ENCODE measurements at places on chromosomes 16 and 17.

- DNase-seq = no peak
These were observed 392 bp downstream of the ZNF213 start for GRCh38 chr16:3135126-3135715.

- DNase-seq = no peak
These were observed 115.7 kb upstream of the KCNJ16 start for GRCh38 chr17:69959283-69959682.

DNA sequence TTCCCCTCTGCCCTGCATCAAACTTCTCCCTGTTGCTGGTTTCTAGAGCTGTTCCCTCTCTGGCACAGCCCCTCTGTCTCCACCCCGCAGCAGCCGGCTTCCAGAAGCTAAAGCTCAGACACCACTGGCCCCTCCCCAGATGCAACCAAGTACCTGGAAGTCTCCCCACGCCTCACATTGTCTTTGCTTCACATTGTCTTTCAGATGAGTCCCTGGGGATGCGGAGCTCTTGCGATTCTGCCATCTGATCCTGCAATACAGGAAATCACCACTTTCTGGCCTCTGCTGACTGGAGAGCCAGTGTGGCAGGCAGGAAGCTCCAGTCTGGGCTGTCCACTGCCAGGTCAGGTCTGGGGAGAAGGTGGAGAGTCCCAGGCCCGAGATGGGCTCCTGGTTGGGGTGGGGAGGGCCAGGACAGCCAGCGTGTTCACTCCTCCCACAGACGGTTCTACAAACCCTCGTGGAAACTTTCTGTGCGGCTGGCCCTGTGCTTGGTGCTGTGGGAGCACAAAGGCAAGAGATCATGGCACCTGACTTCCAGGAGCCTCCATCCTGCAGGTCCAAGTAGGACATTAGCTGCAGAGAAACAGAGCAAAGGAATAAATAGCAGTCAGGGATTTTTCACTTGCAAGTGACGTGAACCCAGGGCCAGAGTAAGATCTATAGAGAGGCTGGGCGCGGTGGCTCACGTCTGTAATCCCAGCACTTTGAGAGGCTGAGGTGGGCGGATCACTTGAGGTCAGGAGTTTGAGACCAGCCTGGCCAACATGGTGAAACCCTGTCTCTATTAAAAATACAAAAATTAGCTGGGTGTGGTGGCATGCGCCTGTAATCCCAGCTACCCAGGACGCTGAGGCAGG lies 47.9 kb upstream of the MAP3K14 start:
- no peak for DNase-seq

DNA sequence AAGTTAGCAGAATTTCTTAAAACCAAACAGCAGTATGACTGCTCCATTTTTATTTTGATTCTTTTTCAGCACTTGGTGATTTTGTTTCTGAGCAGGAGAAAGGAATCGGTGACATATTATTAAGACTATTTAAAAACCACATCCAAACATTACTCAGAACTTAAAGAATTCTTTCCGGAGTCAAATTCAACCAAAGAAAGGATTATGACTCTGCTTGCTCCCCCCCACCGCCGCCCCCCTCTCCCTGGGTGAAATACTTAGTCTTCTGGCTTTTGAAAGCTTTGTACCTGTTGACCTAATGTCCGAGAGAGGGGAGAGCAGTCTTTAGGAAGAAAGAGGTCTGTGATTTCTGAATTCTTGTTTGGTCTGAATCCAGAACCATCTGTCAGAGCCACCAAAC lies 17.9 kb upstream of the COL1A1 start:
- DNase-seq = no peak

DNA sequence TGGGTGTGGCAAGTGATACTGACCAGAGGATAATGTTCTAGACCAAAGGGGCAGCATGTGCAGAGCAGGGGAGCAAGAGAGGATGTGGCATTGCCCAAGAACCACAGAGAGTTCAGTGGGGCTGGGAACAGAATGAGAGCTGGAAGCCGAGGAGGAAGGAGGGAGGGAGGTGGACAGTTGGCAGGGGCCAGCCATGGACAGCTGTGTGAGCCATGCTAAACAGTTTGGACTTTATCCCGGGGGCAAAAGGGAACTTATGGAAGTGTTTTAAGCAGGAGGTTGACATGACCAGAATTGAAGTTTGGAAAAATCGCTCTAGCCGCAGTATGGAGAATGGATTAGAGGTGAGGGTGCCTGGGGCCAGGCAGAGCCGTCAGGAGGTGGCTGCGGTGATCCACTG lies 29.4 kb upstream of the TMEM132E start:
- DNase-seq = no peak

GRCh38 chr16:83095941-83096692 lies 469.3 kb downstream of the CDH13 start:
- DNase-seq = no peak

GRCh38 chr17:30345527-30346075 lies 11.7 kb upstream of the TMIGD1 start:
- DNase-seq = no peak

- DNase-seq = no peak
These were observed 28.8 kb downstream of the ABCC12 start for GRCh38 chr16:48126801-48127644.

All from stimulated activated CD4-positive, alpha-beta T cell treated with anti-CD3 and anti-CD28 coated beads, Interleukin-1b, Interleukin-23, amount 100 ng/mL, for 1 hour (primary cell).